Kidney epithelial cell (primary cell): ENCODE measurements at places on chromosomes 16 and 17.

DNA sequence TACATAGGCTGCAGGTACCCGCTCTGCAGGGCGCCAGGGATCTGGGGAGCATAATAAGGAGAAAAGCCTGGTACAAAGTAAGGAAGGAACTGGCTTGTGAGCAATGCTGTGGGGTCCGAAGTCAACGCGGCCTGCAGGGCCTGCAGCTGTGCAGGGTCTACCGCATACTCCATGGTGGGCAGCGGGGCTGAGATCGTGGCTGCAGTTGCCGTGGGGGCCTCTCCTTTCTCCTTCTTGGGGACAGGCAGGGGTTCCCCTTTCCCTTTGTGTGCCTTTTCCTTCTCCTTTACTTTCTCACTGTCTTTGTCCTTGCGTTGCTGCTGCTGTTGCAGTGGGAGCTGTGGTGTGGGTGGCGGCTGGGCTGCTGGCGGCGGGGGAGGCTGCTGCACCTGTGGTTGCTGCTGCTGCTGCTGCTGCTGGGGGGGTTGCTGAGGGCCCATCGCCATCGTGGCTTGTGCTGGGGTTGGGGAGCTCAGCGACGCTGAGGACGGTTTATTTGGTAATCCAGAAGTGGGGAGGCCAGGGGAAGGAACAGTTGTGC, 259.6 kb downstream of the ZFHX3 start:
- no peak for DNase-seq

GRCh38 chr17:51166987-51167931, 1.0 kb downstream of the NME2 start:
- DNase-seq: no peak

- DNase-seq: no peak
These were observed 25.3 kb downstream of the UBE2O start for GRCh38 chr17:76427501-76428231.

DNA sequence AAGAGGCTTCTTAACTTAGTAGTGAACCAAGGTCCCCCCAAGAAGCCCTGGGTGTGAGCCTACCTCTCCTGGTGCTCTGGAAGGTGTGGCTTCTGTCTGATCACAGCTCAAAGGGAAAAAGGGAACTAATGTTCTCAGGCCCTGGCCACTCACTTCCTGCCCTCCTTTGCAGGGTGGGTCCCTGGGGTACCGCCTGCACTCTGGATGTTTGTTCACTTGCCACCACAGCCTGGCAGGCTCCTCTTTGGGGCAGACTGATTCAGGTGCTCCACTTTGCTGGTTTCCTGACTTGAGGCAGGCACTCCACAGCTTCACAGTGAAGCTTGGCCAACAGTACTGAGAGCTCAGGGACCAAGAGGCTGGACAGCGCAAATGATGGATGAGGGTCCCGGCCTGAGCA, 5.9 kb upstream of the MYO15A start:
- DNase-seq: no peak
